Natural killer cell treated with Interleukin-12 subunit alpha and Interleukin-12 subunit beta and Interleukin-15 and Interleukin-18, amount 100 ng/mL, for 72 hours (primary cell): ENCODE measurements at places on chromosomes 7 and 10.

- no peak for DNase-seq
Observed at GRCh38 chr7:139601176-139601575, 77.7 kb downstream of the CLEC2L start.

GRCh38 chr7:156650042-156650441 is 9.5 kb downstream of the RNF32 start:
- no peak for DNase-seq

DNA sequence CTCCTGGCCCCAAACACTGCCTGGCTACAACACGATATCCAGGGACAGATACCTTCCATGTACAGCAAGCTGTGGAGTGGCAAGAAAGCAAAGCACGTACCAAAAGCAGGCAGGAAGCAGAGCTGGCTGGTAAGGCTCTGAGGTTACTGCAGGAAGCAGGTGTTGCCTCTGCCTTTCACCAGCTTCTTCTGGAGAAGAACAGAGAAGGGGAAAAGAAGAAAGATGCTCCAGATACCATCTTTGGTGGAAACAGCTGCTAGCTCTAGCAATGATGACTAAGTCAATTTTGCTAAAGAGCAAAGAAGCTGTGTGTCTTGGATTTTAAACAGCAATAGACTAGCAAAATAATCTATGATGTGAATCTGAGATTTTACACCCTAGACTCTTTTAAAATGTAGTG is 34.9 kb upstream of the PRSS1 start:
- DNase-seq, result no peak

GRCh38 chr10:110993024-110993693 is 73.8 kb downstream of the SHOC2 start:
- peak; percentile 62 for DNase-seq

DNA sequence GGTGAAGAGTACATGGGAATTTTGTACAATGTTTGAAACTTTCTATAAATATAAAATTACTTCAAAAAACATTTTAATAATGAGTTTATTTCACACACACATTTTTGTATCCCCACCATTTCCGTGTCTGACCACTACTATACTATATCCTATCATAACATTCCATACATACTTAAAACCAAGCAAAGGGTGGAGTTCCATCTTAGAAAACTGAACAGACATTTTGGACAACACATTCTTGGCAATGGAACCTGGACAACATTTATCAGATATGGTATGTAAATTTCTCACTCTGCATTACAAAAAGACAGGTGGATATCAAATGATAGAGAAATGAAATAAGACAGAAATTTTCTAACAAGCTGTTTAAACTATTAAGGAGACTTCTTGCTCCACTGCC is 168.9 kb downstream of the TWIST1 start:
- no peak for DNase-seq

DNA sequence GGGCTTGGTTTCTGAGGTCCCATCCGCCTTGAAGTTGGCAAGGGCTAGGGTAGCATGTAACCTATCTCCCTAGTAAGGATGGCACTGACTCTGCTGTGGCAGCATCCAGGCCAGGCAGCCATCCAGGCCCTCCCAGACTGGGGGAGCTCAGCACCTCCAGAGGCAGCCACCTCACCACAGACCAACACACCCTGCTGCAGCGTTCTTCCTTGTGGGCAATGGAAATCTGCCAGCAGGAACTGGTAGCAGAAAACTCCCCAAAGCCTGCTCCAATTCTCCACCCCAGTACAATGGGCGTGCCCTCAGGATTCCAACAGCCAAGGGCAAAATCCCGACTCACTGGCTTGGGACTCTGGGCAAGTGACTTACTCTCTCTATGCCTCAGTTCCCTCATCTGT is 27.5 kb downstream of the DLG5 start:
- DNase-seq, result no peak

- DNase-seq, result peak; percentile 79
Observed at GRCh38 chr10:119206603-119207365, 587 bp upstream of the GRK5 start.

- no peak for DNase-seq
Observed at GRCh38 chr10:130050721-130051120, 59.9 kb downstream of the C10orf143 start.

DNA sequence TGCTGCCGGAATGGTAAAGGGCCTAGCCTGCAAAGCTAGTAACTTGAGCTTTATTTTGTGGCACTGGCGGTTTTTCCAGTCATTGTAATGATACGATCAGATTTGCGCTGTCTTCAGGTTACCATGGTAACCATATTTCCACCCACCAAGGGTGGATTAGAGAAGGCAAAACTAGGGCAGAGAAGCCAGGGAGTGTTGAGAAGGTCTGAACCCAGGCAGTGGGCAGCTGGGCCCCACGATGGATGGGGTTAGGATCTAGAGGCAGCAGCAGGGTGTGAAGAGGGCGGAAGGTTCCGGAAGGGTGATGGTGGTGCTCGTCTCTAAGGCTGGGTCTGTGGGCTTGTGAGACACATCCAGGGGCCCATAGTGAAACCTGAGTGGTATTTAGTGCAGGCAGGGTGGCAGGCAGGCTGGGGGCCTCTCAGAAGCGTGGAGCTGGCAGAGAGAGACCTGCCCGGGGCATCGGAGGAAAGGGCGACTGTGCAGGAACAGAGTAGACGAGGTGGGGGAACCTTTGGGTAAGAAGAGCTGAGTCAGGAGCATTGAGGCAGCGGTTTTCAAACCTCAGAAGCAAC is 87.9 kb upstream of the GTF2I start:
- no peak for DNase-seq

DNA sequence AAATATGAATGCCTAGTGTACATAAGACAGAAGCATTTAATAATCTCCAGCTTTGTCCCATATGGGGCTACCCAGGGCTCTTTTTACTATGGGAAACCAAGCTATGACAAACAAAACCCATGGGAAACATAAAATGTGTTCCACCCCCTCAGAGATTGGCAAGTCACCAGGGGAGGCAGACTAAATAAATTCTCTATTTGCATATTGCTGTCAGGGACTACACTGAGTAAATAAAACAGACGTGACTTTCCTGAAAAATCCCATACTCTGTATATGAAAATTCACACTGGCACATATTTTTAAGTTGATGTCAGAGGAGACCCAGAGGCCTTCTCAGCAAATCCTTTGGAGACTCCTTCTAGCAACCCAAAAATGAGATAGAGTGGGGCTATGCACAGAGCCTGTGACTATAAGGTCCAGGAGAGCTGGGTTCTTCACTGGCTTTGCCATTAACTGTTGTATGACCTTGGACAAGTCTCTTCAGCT is 44.0 kb upstream of the HPSE2 start:
- no peak for DNase-seq

DNA sequence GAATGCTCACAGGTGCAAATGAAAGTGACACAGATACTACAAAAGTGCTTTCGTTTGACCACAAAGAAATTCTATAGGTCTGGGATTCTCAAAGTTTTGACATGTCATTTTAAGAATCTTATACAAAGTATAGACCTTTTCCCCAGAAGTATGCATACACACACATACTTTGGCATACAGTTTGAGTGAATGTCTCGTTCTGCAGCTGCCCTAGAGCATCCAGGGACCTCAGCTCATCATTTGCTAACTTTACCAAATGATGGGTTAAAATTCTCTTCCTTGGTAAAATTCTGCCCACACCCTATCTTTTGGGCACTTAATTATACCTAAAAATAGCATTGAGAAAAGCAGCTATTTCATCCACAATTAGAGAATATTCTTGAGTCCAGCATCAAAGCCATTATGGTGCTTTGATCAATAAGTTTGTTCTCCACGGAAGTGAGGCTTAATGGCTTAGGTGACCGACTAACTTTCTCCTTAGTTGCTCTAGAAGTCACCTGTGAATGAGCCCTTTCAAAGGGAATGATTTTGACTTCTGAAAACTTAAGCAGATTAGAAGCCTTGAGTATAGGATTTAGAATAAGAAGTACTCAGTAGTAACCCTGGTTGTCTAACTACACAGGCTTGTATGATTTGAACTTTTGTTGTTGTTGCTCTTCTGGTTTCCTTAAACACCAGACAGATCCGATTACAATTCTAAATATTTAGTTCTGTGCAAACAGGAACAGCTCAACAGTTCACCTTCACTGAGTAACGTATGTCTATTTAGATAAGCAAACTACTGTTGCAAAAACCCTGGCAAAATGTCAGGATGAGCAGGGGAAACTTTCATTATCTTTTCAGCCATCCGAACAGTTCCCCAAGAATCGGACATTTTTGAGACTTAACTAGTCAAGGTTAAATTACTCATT is 70.6 kb downstream of the CNNM2 start:
- no peak for DNase-seq

GRCh38 chr7:137032436-137032835 is 164.0 kb downstream of the CHRM2 start:
- no peak for DNase-seq

- DNase-seq, result no peak
Observed at GRCh38 chr7:114412548-114412947, 2.1 kb upstream of the FOXP2 start.

DNA sequence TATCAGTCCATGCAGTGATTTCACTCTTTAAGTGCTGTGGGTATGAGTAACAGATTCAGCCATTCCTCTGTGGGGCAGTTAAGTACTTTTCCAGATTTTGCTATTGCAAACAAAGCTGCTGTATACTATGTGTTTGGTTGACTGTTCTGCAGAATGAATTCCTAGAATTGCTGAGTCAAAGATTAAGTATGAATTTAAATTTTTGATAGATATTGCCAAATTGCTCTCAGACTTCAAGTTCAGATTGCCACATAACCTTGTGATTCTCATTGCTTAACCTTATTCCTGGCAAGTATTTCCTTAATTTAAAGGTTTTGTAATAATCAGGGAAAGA is 21.6 kb upstream of the SAR1A start:
- no peak for DNase-seq

- no peak for DNase-seq
Observed at GRCh38 chr10:111996103-111996502, 187.5 kb downstream of the GPAM start.

DNA sequence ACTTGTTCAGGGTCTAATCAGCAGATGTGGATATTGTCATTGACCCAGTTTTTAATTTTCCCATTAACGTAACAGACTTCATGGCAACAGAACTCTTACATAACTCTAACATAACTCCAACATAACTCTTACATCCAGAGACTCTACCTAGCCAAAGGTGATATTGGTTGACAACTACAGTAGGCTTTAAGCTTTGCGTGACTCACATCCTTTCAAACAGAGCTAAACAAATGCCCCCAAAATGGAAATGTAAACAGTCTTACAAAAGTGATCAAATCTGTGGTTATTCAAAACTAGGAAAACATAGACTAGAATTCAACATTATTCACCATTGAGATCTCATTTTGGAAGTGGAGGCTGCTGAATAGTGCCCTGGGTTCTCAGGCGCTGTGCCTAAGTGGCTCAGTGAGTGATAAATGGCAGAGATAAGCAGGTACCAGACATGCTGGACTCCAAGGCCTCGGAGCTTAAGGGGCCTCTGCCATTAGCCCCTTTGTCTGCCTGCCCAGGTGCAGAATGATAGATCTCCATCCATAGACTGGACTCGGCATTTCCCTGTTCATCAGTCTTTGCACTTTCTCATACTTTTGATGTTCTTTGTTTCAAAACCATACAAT is 34.3 kb upstream of the BTBD16 start:
- no peak for DNase-seq

GRCh38 chr10:88278912-88279311 is 304.2 kb downstream of the RNLS start:
- no peak for DNase-seq

- DNase-seq, result peak; percentile 59
Observed at GRCh38 chr7:1123715-1124114, 35.8 kb downstream of the GPER1 start.

- no peak for DNase-seq
Observed at GRCh38 chr7:27611059-27611458, 51.6 kb downstream of the HIBADH start.

GRCh38 chr10:113576852-113577251 is 24.0 kb downstream of the HABP2 start:
- no peak for DNase-seq

GRCh38 chr10:21022821-21023220 is 125.7 kb upstream of the NEBL start:
- DNase-seq, result no peak

DNA sequence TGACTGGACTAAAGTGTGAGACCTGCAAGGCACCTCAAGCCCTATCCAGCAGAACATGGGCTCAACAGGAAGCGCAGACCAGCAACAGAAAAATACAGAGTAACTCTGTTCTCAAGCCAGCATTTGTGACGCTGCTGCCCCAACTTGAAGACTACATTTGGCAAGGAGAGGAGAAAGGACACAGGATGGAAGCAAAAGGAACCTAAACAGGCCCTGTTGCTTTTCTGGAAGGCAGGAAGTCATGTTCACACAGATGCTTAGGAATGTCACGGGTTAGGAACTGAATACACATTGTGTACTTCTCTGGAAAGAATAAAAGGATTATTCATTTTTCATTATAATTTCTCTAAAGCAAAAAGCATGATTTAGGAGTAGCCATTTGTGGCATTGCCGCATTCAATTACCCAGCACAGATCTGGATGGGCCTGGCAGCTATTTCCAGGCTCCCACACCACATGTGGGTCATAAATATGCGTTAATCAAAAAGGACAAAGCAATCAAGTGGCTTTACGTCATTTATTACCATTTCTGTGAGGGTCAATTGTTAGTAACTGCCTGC is 19.8 kb upstream of the TOMM7 start:
- no peak for DNase-seq

GRCh38 chr7:157391036-157391710 is 54.4 kb downstream of the DNAJB6 start:
- no peak for DNase-seq

- no peak for DNase-seq
Observed at GRCh38 chr7:5231811-5232484, 41.9 kb downstream of the WIPI2 start.

GRCh38 chr10:90304533-90304932 is 553.3 kb downstream of the HTR7 start:
- no peak for DNase-seq

DNA sequence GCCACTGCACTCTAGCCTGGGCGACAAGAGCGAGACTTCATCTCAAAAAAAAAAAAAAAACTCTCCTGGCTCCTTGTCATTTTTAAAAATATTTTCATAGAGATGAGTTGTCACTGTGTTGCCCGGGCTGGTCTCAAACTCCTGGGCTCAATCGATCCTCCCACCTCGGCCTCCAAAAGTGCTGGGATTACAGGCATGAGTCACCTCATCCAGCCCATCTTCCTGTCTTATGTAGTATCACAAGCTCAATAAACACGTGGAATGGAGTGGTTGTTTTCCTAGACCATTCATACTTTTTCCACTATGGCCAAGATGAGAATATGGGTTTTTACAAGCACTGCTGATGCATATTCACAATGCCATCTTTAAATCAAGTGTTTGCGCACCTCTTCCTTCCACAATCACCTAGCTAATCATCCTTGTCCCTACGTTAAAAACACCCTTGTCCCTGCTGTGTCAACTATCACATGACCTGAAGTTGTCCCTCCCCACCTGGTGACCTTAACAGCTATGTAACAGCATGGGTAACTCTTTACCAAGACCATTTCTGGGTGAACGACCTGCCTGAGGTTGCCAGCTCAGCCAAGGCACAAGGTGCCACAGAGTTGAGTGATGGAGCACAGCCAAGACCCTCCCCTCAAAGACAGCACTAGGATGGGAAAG is 21.3 kb downstream of the DLG5 start:
- DNase-seq, result no peak

GRCh38 chr10:89553064-89553734 is 17.8 kb upstream of the SLC16A12 start:
- DNase-seq, result no peak
